Activated T-helper 1 cell treated with anti-CD3 and anti-CD28 coated beads, Interleukin-12 subunit alpha, Interleukin-12 subunit beta, Interleukin-2, Interleukin-4 antibody, amounts not matched to agents 30 ng/mL and 10 ng/mL and 1 ng/mL, durations not matched to agents 14 hours and 24 hours and 36 hours (primary cell): ENCODE measurements at places on chromosomes 5 and 9. TPM values are rescaled to one million over a fixed set of nuclear protein-coding genes. Genes with fewer than 3 reads are reported as not detected.

The KCNV2 gene
- total RNA-seq: not detected in 2 replicates

The C7 gene
- total RNA-seq: not detected in 2 replicates

The NMUR2 gene
- total RNA-seq: not detected in 2 replicates

The LECT2 gene
- total RNA-seq: not detected in 2 replicates

DNA sequence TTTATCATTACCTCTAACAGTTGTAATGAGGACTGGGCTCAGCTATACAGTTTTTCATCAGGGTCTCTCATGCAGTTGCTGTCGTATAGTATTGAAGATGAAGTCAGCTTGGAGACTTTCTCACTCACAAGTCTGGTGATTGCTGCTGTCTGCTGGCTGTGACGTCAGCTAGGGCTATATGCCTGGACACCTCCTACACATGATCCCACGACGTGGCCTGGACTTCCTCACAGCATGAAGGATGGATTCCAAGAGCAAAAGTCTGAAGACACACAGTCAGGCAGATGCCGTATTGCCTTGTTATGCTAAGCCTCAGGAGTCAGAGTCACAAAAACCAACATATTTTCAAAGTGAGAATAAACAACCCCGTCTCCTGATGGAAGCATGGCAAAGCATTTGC, 193.3 kb downstream of the LURAP1L start:
- H3K4me3 ChIP-seq: no peak overlapping the region
- no peak overlapping the region for H3K27ac ChIP-seq
- H3K27me3 ChIP-seq: no peaks in the 10 kb centered on the region

DNA sequence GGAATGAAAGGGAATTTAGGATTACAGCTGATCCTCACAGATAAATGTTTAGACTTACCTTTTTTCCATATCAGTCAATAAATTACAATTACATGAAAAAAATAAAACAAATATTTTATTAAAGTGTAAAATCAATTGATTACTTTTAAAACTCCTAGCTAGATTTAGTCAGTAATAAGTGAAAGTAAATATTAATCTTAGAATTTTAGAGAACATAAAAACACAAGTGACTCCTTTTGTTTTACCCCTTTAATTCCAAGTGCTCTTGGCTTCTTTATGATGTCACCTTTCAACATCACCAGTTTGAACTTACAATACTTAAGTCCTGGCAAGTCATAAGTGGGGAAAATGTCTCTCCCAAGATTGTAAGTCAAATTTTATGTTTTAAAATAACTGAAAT, at the start of gene CYLC2:
Gene CYLC2, plus strand, starts transcription at position 301 of the 400 bp plus-strand sequence. Its CDS starts 48 bp downstream, at position 349.
- DNase-seq: no peak
- H3K4me3 ChIP-seq: no peak within 1 kb of the TSS
- no peaks in the 10 kb centered on the region for H3K27me3 ChIP-seq
- no peaks in the 10 kb centered on the region for H3K36me3 ChIP-seq
- H3K27ac ChIP-seq: no peak within 1 kb of the TSS
- no peaks in the 10 kb centered on the region for H3K4me1 ChIP-seq

DNA sequence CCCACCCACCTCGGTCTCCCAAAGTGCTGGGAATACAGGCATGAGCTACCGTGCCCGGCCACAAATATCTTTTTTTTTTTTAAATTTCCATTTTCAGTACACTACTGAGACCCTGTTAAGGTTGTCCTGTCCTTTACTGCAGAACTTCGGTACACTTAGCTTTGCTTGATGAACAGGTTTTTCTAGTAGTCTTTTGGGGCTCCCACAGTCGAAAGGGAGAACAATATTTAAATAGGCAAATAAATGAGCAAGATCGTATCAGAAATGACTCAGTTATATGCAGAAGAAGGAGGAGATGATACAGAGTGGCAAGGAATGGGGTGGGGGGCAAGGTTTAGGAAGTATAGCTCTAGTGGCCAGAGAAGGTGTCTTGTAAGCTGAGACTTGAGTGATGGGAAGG, 52.7 kb downstream of the MSX2 start:
- H3K4me3 ChIP-seq: no peak overlapping the region
- H3K27ac ChIP-seq: no peak overlapping the region
- H3K4me1 ChIP-seq: no peaks in the 10 kb centered on the region
- H3K36me3 ChIP-seq: no peaks in the 10 kb centered on the region
- no peak for DNase-seq

DNA sequence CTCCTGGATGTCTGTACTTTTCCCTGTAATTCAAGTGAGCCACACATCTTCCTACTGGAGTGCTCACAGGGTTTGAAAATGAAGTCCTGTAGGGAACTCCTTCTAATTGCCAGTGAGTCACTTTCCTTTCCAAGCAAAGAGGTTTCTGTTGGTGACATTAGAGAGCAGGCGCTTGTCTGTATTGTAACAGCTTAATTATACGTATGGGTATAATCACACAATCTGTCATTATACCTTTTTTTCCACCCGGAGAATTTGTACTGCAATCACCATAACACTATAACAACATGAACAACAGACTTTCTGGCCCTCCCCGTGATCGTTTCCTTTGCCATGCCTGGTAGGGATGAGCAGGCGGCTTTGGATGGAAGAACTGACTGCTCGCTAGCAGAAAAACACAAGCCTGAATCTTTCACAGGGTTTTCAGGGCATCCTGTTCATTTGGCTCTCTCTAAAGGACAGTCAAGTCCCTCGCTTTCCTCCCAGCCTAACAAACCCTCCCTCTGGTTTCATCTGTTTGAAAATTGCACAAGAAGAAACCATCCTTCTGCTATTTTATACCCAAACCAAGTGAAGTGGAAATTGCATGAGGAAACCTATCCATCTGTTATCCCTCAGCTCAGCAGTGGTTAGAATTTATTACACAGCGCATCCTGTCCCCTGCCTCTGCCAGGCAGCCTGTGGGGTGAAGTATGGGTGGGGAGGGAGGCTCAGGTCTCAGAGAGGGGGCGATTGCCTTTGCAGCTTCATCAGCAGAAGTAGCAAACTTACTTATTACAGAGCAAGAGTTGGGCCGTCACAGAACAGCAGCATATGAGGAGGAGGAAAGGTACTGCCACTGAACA, 307.0 kb upstream of the TLE4 start:
- no peak overlapping the region for H3K4me3 ChIP-seq
- no peaks in the 10 kb centered on the region for H3K36me3 ChIP-seq
- peaks cover 6% of the 10 kb centered on the region for H3K27me3 ChIP-seq
- no peaks in the 10 kb centered on the region for H3K4me1 ChIP-seq
- no peak overlapping the region for H3K27ac ChIP-seq

DNA sequence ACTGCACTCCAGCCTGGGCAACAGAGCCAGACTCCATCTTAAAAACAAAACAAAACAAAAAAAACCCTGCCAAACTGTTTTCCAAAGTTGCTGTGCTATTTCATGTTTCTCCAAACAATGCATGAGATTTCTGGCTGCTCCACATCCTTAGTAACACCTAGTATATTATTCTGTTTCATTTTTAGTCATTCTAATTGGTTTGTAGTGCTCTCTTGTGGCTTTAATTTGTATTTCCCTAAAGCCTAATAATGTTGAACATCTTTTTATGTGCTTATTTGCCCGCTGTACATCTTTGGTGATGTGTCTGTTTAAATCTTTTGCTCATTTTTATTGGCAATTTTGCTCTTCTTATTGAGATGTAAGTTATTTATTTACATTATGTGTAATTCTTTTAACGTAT, 18.4 kb upstream of the TTC1 start:
- H3K36me3 ChIP-seq: no peaks in the 10 kb centered on the region
- H3K4me3 ChIP-seq: no peak overlapping the region
- peaks cover 58% of the 10 kb centered on the region for H3K27me3 ChIP-seq
- H3K4me1 ChIP-seq: peaks cover 10% of the 10 kb centered on the region
- DNase-seq: no peak

DNA sequence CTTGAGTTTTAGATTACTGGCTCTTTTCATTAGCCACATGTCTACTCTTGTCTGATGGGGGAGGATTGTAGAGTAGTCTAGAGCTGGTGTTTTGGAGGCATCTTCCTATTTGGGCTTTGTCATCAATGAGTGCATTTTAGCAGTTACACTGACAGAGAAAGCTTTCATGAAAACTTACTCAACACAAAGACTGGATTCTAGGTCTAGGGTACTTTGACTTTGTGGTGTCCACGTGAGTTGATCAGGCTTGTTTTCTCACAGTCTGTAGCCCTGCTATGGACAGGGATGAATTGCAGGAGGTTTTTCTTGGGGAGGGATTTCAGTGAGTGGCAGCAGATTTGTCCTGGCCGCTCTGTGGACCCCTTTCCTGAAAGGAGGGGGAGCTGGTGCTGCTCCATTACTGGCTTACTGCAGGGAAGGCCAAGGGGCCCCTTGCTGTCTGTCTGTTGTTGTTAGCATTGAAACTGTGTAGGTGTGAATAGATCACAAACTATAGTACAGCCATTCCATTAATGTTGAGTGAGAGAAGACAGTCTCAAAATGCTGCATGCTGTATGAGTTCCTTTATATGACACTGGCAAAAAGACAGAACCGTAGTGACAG, 6.6 kb downstream of the TRIO start:
- DNase-seq: no peak
- no peaks in the 10 kb centered on the region for H3K36me3 ChIP-seq
- H3K27ac ChIP-seq: no peak overlapping the region
- H3K4me1 ChIP-seq: peaks cover 5% of the 10 kb centered on the region

DNA sequence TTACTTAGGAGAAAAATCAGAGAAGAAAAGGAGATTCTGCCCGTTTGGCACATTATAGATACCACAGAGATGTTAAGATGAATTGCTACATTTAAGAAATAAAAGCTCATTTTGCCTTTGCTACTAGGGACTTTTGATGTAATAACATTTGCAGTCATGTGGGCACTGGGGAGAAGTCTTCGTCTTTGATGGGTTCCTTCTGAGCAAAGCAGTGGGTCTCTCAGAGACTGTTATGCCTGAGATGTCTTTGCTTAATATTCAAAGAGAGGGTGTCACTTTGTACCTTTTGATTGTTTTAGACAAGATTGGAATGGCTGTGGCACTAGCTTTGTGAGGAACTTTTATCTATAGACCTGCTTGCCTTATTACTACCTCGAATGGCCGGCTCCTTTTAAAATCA, 25.0 kb downstream of the SLC25A25 start:
- H3K27me3 ChIP-seq: no peaks in the 10 kb centered on the region
- H3K27ac ChIP-seq: peak overlapping the region; percentile 95
- DNase-seq: no peak
- H3K4me3 ChIP-seq: peak overlapping the region; percentile 46
- peaks cover 36% of the 10 kb centered on the region for H3K4me1 ChIP-seq
- peaks cover 7% of the 10 kb centered on the region for H3K36me3 ChIP-seq

DNA sequence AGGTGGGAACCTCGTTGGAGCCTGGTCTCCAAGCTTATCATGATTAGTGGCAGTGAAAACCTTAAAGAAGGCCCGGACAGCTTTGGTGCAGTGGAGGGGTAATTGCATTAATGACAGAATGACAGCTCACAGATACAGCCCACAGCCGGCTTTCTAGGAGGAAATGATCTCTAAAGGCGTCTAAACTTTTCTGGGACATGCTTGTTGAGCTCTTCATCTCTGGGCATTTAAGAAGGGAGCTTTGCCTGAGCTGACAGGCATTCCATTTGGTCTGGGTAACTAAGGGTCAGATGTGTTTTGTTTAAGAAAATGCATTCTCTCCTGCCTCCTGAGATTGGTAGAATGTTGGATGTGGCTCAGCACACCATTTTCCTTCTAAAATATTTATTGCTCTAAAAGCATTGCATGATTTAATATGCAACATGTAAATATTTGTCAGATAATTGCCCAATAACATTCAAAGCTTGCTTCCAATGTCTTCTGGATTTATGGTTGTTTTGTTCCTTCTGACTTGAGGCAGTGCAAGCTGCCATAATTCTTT, 4.0 kb downstream of the ANKRD33B start:
- H3K36me3 ChIP-seq: peaks cover 9% of the 10 kb centered on the region
- H3K4me1 ChIP-seq: peaks cover 34% of the 10 kb centered on the region
- DNase-seq: no peak
- H3K27me3 ChIP-seq: peaks cover 3% of the 10 kb centered on the region
- H3K4me3 ChIP-seq: peak overlapping the region; percentile 34
- H3K27ac ChIP-seq: no peak overlapping the region

DNA sequence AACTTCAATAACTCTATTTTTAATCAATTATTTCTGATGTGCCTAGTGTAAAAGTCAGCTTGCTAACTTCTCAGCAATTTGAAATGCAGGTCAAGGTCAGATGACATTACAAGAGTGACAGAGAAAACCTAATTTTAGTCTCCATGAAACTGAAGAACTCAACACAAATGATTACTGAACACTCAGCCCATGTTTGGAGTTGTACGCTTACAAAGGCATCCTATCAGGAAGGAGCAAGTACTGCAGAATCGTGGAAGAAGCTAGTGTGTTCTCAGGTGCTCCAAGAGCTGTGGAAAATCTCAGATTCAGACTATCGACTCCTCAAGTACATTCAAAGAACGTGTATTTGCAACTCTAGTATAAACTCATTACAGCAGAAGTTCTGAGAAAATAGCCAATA, 526.7 kb downstream of the PDE4D start:
- H3K27me3 ChIP-seq: peaks cover 29% of the 10 kb centered on the region
- no peaks in the 10 kb centered on the region for H3K4me1 ChIP-seq
- no peak overlapping the region for H3K27ac ChIP-seq
- no peak overlapping the region for H3K4me3 ChIP-seq
- no peak for DNase-seq
- no peaks in the 10 kb centered on the region for H3K36me3 ChIP-seq

- peak overlapping the region; percentile 29 for H3K27ac ChIP-seq
- peaks cover 4% of the 10 kb centered on the region for H3K36me3 ChIP-seq
- peaks cover 31% of the 10 kb centered on the region for H3K4me1 ChIP-seq
- no peak for DNase-seq
- peak overlapping the region; percentile 81 for H3K4me3 ChIP-seq
- H3K27me3 ChIP-seq: peaks cover 88% of the 10 kb centered on the region
Measured at GRCh38 chr5:88666761-88667495, 216.1 kb downstream of the MEF2C start.

- H3K4me1 ChIP-seq: no peaks in the 10 kb centered on the region
- no peaks in the 10 kb centered on the region for H3K36me3 ChIP-seq
- no peak for DNase-seq
- H3K27me3 ChIP-seq: no peaks in the 10 kb centered on the region
Measured at GRCh38 chr5:31029925-31030324, 163.6 kb upstream of the CDH6 start.

- H3K36me3 ChIP-seq: peaks cover 13% of the 10 kb centered on the region
- peak overlapping the region; percentile 53 for H3K27ac ChIP-seq
- H3K4me1 ChIP-seq: peaks cover 56% of the 10 kb centered on the region
- no peak overlapping the region for H3K4me3 ChIP-seq
- DNase-seq: no peak
- H3K27me3 ChIP-seq: no peaks in the 10 kb centered on the region
Measured at GRCh38 chr9:125700791-125701190, 6.2 kb downstream of the MAPKAP1 start.

GRCh38 chr5:59937633-59938032, 44.1 kb upstream of the PDE4D start:
- no peaks in the 10 kb centered on the region for H3K36me3 ChIP-seq
- H3K4me3 ChIP-seq: no peak overlapping the region
- H3K4me1 ChIP-seq: no peaks in the 10 kb centered on the region
- H3K27ac ChIP-seq: no peak overlapping the region

- no peak overlapping the region for H3K27ac ChIP-seq
- H3K4me1 ChIP-seq: no peaks in the 10 kb centered on the region
- no peak overlapping the region for H3K4me3 ChIP-seq
Measured at GRCh38 chr5:162684145-162684544, 616.6 kb downstream of the GABRG2 start.

DNA sequence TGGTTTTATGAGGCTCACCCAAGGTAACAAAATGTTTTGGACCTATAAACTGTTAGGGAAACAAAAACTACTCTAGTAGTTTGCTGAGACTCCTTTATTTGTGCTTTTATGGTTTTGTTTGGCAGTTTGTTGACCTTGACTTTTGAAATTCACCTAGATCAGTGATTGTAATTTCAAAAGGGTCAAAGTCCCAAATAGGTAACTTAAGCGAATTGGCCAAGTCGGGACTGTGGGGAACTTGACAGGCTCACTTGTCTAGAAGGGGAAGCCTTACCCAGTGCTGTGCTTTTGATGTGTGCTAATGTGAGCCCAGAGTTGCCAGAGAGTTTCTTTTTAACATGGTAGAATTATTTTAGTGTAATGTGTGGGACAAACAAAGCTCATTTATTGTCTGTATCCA, 87.2 kb upstream of the SGCD start:
- DNase-seq: no peak
- no peak overlapping the region for H3K4me3 ChIP-seq
- H3K4me1 ChIP-seq: no peaks in the 10 kb centered on the region
